Occipital lobe (tissue), 3 donors: ENCODE measurements at places on chromosomes 16 and 17.

GRCh38 chr16:85636234-85636812 lies 23.2 kb downstream of the GSE1 start:
- no peak for DNase-seq

DNA sequence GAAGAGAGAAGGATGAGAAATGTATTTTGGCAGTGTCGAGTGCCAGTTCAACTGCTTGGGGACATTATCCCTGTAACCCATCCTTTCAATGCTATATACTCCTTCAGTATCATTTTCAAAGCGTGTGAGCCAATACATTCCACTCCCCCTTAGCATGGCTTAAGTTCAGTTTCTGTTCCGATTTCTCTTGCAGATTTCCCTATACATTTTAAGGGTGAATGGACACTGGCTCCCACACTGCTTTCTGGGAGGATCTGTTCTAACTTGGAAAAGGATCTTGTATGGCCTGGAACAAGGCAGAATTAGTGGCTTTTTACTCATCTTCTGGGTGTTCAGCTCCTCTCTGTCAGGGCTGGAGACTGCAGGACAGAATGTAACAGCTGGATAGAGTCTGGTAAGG lies 333.8 kb downstream of the HAPSTR1 start:
- DNase-seq: no peak

- no peak for DNase-seq
Measured at GRCh38 chr17:14779241-14779640, 478.4 kb downstream of the HS3ST3B1 start.

- DNase-seq: peak; percentile 39
Measured at GRCh38 chr17:28896884-28897768, at the start of gene FLOT2. TSS of gene FLOT2 (minus strand) at chr17:28897733. CDS start at chr17:28897574, 159 bp downstream.

DNA sequence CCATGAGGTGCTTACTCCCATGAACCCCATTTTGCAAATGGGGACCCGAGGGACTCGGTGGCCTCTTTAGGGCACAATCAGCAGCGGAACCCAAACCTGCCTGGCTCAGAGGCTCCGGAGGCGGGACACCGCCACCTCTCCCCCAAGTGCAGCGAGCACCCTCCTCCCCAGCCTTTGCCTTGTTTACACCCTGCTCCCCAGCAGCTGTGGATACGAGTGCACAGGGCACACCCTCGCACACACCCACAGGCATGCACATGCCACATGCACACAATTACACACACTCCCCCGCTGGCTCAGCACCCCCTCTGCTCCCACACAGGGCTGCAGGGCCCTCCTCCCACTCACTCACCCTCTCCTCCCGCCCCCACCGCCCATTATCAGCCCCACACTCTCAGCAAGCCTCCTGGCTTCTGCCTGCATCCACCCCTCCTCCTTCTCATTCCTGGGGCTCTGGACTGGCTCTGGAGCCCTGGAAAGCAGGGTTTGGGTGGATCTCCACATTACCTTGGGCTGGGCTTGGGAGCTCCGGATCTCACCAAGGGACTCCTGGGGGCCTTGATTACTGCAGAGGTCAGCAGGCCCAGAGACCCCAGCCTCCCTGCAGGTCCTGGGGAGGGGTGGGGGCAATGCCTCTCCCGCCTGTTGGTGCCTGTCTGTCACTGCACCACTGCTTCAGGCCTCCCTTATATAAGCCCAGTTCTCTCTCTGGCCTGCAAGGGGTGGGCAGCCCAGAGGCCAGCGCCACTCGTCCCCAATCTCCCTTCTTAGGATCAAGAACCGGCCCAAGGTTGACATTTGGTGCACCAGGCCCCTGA lies 6.4 kb downstream of the PDK2 start:
- DNase-seq: peak; percentile 64

GRCh38 chr17:80095038-80095843 lies 6.1 kb upstream of the GAA start:
- DNase-seq: no peak
